ENCODE measurements at places on chromosomes 12 and 14. TPM values are rescaled to one million over a fixed set of nuclear protein-coding genes. Genes with fewer than 3 reads are reported as not detected.

DNA sequence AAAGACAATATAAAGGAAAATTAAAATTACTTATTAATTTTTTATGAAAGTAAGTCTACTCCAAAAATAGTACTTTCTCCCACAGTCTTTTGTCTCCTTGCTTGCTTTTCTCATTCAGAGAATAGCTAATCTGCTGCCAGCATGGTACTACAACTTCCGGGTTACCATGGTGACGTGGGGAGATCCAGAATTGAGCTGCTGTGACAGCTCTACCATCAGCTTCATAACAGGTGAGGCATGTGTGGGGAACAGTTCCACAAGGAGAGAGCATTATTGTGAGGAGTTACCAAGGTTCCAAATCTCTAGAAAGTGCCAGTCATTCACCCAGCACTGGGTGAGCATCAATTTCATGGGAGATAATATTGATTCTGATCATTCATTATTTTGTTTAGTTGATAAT lies 197.8 kb downstream of the PTPRO start:
- no peak for DNase-seq
- no peak overlapping the region for H3K27ac ChIP-seq
- no peak overlapping the region for H3K4me3 ChIP-seq
- H3K27me3 ChIP-seq = peaks cover 41% of the 10 kb centered on the region
- H3K4me1 ChIP-seq = no peaks in the 10 kb centered on the region

DNA sequence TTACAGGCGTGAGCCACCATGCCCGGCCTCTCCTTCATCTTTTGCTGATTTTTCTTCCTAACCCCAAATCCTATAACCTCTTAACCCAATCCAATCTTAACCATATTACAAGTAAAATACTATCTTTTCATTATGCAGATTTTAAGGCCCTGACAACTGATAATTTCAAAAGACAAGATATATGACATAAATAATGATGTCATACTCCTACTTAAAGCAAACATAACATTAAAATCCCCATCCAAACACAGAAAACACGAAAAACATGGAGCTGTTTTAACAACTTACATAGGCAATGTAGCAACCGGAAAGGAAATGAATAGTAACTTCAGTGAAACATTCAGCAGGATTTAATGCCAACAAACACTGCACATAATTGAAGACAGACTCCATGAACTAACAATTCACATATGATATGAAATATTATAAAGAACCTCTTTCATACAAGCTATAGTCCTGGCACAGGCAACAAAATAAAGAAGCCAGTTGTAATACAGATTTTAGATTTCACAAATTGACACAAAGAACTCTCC lies 21.5 kb downstream of the USP44 start:
- peaks cover 2% of the 10 kb centered on the region for H3K4me1 ChIP-seq
- H3K36me3 ChIP-seq = no peaks in the 10 kb centered on the region
- no peak overlapping the region for H3K4me3 ChIP-seq
- DNase-seq = no peak
- peaks cover 17% of the 10 kb centered on the region for H3K27me3 ChIP-seq

- H3K27me3 ChIP-seq = no peaks in the 10 kb centered on the region
- H3K36me3 ChIP-seq = peaks cover 24% of the 10 kb centered on the region
- H3K4me3 ChIP-seq = no peak overlapping the region
- H3K4me1 ChIP-seq = peaks cover 14% of the 10 kb centered on the region
- DNase-seq = no peak
- no peak overlapping the region for H3K27ac ChIP-seq
Observed at GRCh38 chr12:96258104-96258961, 64.2 kb downstream of the ELK3 start.

DNA sequence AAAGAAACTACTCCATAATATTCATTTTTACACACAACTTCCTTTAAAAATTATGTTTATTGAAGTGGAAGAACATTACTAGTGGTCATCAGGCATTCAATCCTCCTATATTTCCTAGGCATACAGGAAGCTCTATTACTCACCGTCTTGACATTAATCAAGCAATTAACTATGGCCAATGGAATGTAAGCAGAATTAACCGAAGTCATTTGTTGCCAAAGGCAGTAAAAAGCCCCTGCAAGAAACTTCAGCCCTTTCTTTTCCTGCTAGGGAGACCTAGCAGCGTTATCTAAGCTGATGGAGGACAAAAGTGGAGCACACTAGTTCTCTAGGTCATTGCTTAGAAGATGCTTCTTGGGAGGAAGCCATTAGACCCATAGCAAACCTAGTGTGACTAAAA lies 399.6 kb downstream of the KCNH5 start:
- H3K36me3 ChIP-seq = no peaks in the 10 kb centered on the region
- no peaks in the 10 kb centered on the region for H3K27me3 ChIP-seq
- H3K4me1 ChIP-seq = no peaks in the 10 kb centered on the region
- no peak overlapping the region for H3K27ac ChIP-seq
- no peak overlapping the region for H3K4me3 ChIP-seq

The SLIRP gene
- total RNA-seq = 76.2 TPM

GRCh38 chr12:42968426-42968825 lies 378.9 kb upstream of the PRICKLE1 start:
- no peak overlapping the region for H3K27ac ChIP-seq
- no peak for DNase-seq
- H3K4me3 ChIP-seq = no peak overlapping the region
- no peaks in the 10 kb centered on the region for H3K27me3 ChIP-seq

GRCh38 chr14:90088176-90088575 lies 26.4 kb downstream of the KCNK13 start:
- peaks cover 24% of the 10 kb centered on the region for H3K27me3 ChIP-seq
- H3K36me3 ChIP-seq = no peaks in the 10 kb centered on the region
- H3K4me1 ChIP-seq = peaks cover 9% of the 10 kb centered on the region
- no peak overlapping the region for H3K4me3 ChIP-seq
- DNase-seq = no peak

The MANSC4 gene
- total RNA-seq = not detected

The SSPN gene
- total RNA-seq = 23.3 TPM

- H3K4me1 ChIP-seq = peaks cover 22% of the 10 kb centered on the region
- H3K4me3 ChIP-seq = peak overlapping the region; percentile 96
- H3K27ac ChIP-seq = peak overlapping the region; percentile 95
- DNase-seq = no peak
- H3K36me3 ChIP-seq = peaks cover 20% of the 10 kb centered on the region
Observed at GRCh38 chr14:67694791-67695393, 672 bp downstream of the RDH11 start.

The P3H3 gene
- 86.5 TPM for total RNA-seq

The TROAP gene
- total RNA-seq = 8.0 TPM

DNA sequence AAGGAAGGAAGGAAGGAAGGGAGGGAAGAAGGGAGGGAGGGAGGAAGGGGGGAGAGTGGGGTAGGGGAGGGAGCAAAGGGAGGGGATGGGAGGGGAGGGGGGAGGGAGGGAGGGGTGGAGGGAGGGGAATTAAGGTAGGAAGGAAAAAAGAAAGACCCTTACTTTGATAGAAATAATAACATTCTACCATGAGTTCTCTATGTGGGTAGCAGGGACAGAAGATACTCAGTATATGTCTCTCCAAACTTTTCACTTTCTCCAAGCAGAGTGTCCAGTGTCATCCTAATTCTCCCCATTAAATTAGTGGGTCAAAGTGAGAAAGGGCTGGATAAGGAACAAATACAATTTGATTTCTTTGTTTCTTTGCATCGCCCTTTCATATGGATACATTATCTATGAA lies 553.4 kb upstream of the USP15 start:
- no peaks in the 10 kb centered on the region for H3K36me3 ChIP-seq
- H3K27me3 ChIP-seq = no peaks in the 10 kb centered on the region
- no peak overlapping the region for H3K4me3 ChIP-seq
- no peaks in the 10 kb centered on the region for H3K4me1 ChIP-seq
- H3K27ac ChIP-seq = no peak overlapping the region

- DNase-seq = no peak
- H3K27ac ChIP-seq = no peak overlapping the region
- no peaks in the 10 kb centered on the region for H3K36me3 ChIP-seq
- H3K4me1 ChIP-seq = no peaks in the 10 kb centered on the region
- H3K27me3 ChIP-seq = no peaks in the 10 kb centered on the region
- no peak overlapping the region for H3K4me3 ChIP-seq
Observed at GRCh38 chr14:97757491-97757890, 960.3 kb downstream of the VRK1 start.

GRCh38 chr12:113970211-113970610 lies 4.1 kb upstream of the RBM19 start:
- no peak for DNase-seq
- H3K4me1 ChIP-seq = peaks cover 12% of the 10 kb centered on the region
- peaks cover 38% of the 10 kb centered on the region for H3K27me3 ChIP-seq

- no peaks in the 10 kb centered on the region for H3K4me1 ChIP-seq
- H3K27me3 ChIP-seq = no peaks in the 10 kb centered on the region
- no peak overlapping the region for H3K27ac ChIP-seq
- peaks cover 2% of the 10 kb centered on the region for H3K36me3 ChIP-seq
- H3K4me3 ChIP-seq = no peak overlapping the region
Observed at GRCh38 chr14:54942913-54943312, 40.3 kb upstream of the GCH1 start.

- peaks cover 5% of the 10 kb centered on the region for H3K4me1 ChIP-seq
- no peak overlapping the region for H3K4me3 ChIP-seq
- H3K27me3 ChIP-seq = no peaks in the 10 kb centered on the region
- H3K27ac ChIP-seq = no peak overlapping the region
Observed at GRCh38 chr12:47311568-47311967, 231.8 kb upstream of the AMIGO2 start.

- no peak overlapping the region for H3K27ac ChIP-seq
- no peak for DNase-seq
- H3K4me1 ChIP-seq = peaks cover 6% of the 10 kb centered on the region
Observed at GRCh38 chr12:32211066-32211899, 104.6 kb downstream of the BICD1 start.

The C12orf56 gene
- 0.78 TPM for total RNA-seq

GRCh38 chr14:73503648-73504047 lies 12.9 kb downstream of the RIOX1 start:
- no peak overlapping the region for H3K4me3 ChIP-seq
- no peak overlapping the region for H3K27ac ChIP-seq
- no peaks in the 10 kb centered on the region for H3K4me1 ChIP-seq

DNA sequence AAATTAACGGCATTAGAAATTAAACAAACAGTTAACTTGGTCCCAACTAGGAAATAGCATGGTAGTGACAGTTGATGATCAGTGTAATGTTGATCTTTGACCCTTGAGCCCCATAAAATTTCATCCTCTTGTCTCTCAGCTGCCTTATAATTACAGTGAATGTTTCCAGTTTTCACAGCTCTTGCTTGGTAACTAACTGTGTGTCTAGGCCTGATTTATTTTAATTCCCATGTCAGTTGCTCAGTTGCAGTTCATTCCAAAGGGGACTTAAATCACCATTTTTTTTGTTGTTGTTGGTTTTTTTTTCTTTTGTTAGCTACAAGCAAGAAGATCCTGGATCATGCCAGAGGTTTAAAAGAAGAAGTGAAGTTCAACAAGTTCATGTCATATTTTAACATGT lies 1883.7 kb upstream of the FLRT2 start:
- H3K27me3 ChIP-seq = no peaks in the 10 kb centered on the region
- DNase-seq = no peak
- H3K27ac ChIP-seq = no peak overlapping the region
- peaks cover 8% of the 10 kb centered on the region for H3K4me1 ChIP-seq

DNA sequence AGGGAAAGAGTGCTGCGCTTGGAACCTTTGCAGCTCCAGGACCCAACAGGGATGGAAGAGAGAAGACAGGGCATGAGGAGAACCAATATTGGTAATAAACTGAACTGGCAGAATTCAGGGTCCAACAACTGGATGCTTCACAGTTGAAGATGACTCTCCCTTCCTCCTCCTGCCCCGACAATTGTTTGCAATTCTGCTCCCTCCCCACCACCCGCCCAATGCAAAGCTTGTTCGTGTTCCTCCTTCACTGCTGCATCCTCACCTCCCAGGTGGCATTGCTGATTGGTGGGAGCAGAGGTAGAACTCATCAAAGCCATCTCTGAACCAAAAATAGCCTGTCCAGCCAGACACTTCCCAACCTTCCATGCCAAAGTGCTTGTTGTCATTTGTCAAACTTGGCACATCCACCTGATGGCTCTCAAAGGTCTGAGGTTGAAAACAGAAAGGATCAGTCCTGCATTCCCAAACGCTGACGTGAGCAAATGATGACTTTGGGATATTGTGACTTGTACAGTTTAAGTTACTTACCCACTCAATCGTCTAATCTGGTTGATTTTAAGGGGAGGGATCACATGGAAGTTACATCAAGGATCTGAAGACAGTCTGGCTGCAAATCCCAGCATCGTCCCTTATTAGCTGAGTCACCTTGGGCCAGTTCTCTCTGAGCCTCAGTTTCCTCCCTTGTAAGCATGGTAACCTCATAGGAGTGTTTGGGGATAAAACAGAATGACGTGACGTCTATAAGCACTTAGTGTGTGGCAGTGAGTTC lies 242.6 kb upstream of the CRY1 start:
- no peaks in the 10 kb centered on the region for H3K36me3 ChIP-seq
- no peak overlapping the region for H3K4me3 ChIP-seq
- H3K27me3 ChIP-seq = peaks cover 11% of the 10 kb centered on the region
- DNase-seq = no peak
- no peak overlapping the region for H3K27ac ChIP-seq
- H3K4me1 ChIP-seq = no peaks in the 10 kb centered on the region

DNA sequence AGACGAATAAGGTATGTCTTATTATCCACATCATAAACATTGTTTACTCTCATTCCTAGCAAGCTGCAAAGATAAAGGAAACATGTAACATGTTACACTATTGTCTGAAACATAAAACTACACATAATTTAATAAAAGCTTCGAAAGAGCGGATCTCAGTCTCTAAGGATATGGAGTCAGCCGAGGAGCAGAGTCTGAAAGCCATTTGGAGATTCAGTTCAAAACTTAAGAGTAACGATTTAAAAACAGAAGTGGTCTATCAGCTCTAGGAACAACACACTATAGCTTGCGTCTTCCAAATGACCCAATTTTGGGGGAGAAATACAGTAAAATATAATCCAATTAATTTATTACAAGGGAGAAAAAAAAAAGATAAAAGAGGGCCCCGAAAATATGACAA lies 775 bp downstream of the NEMF start:
- no peaks in the 10 kb centered on the region for H3K27me3 ChIP-seq
- H3K4me3 ChIP-seq = peak overlapping the region; percentile 97
- H3K27ac ChIP-seq = peak overlapping the region; percentile 98

- H3K4me1 ChIP-seq = peaks cover 28% of the 10 kb centered on the region
- H3K4me3 ChIP-seq = no peak overlapping the region
- H3K27ac ChIP-seq = no peak overlapping the region
- H3K36me3 ChIP-seq = peaks cover 7% of the 10 kb centered on the region
- DNase-seq = no peak
Observed at GRCh38 chr12:3165078-3165980, 88.2 kb downstream of the TSPAN9 start.

GRCh38 chr14:58797010-58797429 lies 159.3 kb downstream of the DACT1 start:
- DNase-seq = no peak
- H3K27ac ChIP-seq = no peak overlapping the region
- peaks cover 27% of the 10 kb centered on the region for H3K27me3 ChIP-seq

The BCL11B gene
- 0.16 TPM for total RNA-seq

GRCh38 chr12:69415471-69416275 lies 54.5 kb upstream of the FRS2 start:
- H3K4me3 ChIP-seq = peak overlapping the region; percentile 9
- peaks cover 3% of the 10 kb centered on the region for H3K36me3 ChIP-seq
- peak overlapping the region; percentile 99 for H3K27ac ChIP-seq
- peak; percentile 87 for DNase-seq
- H3K27me3 ChIP-seq = no peaks in the 10 kb centered on the region
- peaks cover 16% of the 10 kb centered on the region for H3K4me1 ChIP-seq

GRCh38 chr12:32864731-32865130 lies 31.8 kb downstream of the PKP2 start:
- H3K27ac ChIP-seq = no peak overlapping the region
- H3K27me3 ChIP-seq = no peaks in the 10 kb centered on the region
- H3K36me3 ChIP-seq = no peaks in the 10 kb centered on the region
- H3K4me3 ChIP-seq = no peak overlapping the region
- H3K4me1 ChIP-seq = no peaks in the 10 kb centered on the region
- DNase-seq = no peak

GRCh38 chr12:116090516-116090915 lies 187.0 kb downstream of the MED13L start:
- H3K27ac ChIP-seq = no peak overlapping the region
- no peak overlapping the region for H3K4me3 ChIP-seq
- H3K36me3 ChIP-seq = peaks cover 31% of the 10 kb centered on the region
- no peaks in the 10 kb centered on the region for H3K27me3 ChIP-seq

The A2ML1 gene
- total RNA-seq = not detected

All from osteocyte (in vitro differentiated cells).